ENCODE measurements at places on chromosomes 6 and 20.
A peak's percentile ranks its signal among the peaks of the same experiment; 100 is the strongest.

DNA sequence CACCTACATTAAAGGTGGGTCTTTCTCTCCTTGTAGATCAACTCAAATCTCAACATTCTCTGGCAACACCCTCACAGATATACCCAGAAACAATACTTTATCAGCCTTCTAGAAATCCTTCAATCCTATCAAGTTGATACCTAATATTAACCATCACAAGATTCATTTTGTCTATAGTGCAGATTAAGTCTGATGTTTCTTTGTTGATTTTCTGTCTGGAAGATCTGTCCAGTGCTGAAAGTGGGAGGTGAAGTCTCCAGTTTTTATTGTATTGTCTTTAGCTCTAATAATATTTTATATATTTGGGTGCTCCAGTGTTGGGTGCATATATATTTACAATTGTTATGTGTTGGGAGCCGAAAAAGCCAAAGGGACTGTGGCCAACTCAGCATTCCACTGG is 493.9 kb upstream of the ADGRB3 start:
- DNase-seq: no peak

GRCh38 chr6:91486200-91486599 is 899.3 kb upstream of the MAP3K7 start:
- DNase-seq: no peak

GRCh38 chr20:23086056-23086566 is at the start of gene CD93:
TSS of gene CD93 (minus strand) at chr20:23086324. CDS start at chr20:23086192, 132 bp downstream.
- peak; percentile 32 for DNase-seq

DNA sequence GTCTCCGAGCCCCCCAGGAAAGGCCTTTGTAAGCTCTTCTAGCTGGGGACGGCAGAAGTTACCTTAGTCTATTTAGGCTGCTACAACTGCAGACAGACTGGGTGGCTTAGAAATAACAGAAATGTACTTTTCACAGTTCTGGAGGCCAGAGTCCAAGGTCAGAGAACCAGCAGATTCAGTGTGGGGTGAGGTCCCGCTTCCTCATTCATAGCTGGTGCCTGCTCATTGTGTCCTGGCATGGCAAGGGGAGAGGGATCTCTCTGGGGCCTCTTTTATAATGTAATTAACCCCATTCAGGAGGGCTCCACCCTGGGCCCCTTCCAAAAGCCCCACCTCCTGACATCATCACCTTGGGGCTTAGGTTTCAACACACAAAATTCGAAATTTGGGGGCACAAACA is 315.1 kb downstream of the CDH4 start:
- DNase-seq: no peak

GRCh38 chr20:47876311-47877088 is 91.2 kb upstream of the SULF2 start:
- no peak for DNase-seq

GRCh38 chr6:127459231-127459641 is at the start of gene KIAA0408:
TSS of gene KIAA0408 (minus strand) at chr6:127459389. CDS start at chr6:127453981, 5,408 bp downstream.
- peak; percentile 62 for DNase-seq

DNA sequence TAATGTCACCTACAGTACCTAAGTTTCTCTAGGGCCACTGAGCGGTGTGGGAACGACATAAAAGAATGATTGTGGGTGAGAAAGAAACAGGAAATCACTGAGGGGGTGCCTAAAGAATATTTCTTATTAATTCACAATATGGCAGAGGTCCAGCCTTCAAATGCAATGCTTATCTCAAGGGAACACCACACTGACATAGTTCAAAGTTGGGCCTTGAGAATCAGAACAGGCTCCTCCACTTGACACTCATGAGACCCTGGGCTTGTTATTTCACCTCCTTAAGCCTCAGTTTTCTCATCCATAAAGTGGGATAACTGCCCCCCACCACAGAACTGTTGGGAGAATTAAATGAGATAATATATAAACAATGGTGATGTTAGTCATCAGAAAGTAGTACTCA is 40.4 kb upstream of the ARHGAP18 start:
- DNase-seq: no peak

- peak; percentile 99 for DNase-seq
Measured at GRCh38 chr6:131954775-131955107, 3.6 kb upstream of the CCN2 start.

DNA sequence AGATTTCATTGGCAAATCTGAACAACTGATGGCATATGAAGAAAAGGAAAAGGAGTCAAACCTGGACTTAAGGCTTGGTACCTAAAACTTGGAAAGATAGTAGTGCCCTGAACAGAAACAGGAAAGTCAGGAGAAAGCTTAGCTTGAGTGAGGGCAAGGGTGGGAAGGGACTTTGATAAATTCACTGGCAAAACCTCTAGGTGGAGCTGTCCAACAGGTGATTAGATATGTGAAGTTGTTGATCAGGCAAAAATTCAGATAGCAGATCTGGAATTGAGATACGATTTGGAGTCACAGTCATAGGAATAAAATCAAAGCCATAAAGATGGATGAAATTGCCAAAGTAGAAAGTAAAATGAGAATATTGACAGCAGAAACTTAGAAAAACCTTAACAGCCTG is 16.1 kb upstream of the ZNF292 start:
- peak; percentile 51 for DNase-seq

DNA sequence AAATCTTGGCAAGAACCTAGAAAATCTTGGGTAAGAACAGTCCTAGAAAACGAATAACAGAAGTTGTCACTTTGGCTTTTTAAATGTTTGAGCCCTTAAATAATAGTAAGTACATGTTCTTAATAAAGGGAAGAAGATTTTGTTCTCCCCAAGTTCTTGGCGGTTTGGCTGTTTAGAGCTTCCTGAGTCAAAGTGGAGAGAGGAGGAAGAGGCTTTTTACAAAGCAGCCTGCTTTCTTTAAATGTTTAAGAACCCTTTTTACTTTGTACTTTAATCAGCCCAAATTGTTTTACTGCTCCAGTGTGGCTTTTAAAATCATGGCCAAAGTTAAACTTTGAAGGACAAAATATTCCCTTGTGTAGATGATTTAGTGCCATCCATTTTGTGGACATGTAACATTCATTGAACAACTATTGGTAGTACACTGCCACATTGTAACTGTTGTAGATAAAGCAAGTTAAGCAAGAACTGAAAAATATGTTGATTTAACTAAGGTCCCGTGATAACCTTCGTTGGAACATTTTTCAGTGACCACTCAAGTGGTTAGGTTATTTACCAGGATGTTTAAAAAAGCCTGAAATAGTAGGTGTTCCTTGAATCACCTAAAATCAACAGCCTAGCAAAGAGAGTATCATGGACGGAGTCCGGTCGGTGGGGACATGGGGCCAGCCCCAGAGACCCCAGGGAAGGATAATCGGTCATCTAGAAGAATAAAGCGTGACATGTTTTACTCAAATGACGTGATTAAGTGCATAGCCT is 2.4 kb downstream of the AMD1 start:
- DNase-seq: no peak

GRCh38 chr20:59781226-59781625 is 152.2 kb downstream of the SYCP2 start:
- DNase-seq: no peak

DNA sequence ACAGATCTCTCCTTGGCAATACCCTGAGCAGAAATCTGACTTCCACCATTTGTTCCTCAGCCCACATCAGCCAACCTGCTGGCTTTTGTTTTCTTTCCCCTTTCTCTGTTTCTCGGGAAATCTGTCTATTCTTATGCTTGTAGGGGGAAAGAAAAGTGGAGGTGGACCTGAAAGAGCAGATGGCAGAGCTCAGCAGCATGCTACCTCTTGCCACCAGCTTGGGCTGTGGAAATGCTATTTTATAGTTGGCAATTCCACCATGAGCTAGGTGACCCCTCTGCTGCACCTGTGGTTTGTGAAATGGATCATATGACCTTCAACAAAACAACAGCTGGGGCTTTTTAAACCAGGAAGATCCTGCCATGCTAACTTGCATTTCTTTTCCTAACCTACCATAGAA is 6.8 kb upstream of the SPATS1 start:
- DNase-seq: no peak

GRCh38 chr6:153027480-153027879 is 25.0 kb upstream of the MTRF1L start:
- DNase-seq: no peak

DNA sequence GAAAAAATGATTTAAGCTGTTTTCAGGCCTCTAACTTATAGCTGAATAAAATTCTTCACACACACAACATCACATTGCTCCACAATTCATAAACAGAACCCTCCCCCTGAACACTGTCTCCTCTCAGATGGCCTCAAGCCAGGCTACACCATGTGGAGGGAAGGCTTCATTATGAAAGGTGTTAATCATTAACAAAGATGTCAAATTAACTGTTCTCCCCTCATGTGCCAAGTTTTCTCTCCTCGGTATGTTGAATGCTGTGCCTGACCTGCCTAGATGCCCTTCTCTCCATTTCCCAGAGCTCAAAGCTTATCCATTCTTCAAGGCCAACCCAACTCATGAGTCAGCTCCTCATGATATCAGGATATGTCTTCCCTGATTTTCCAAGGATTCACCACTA is 210.4 kb downstream of the GMDS start:
- no peak for DNase-seq

- DNase-seq: no peak
Measured at GRCh38 chr6:35054106-35054742, 86.9 kb downstream of the TCP11 start.

GRCh38 chr20:61042506-61043385 is 209.3 kb upstream of the CDH4 start:
- no peak for DNase-seq

GRCh38 chr20:3993109-3993508 is 22.2 kb downstream of the RNF24 start:
- no peak for DNase-seq

GRCh38 chr6:14016935-14017625 is 92.3 kb downstream of the RNF182 start:
- DNase-seq: no peak

DNA sequence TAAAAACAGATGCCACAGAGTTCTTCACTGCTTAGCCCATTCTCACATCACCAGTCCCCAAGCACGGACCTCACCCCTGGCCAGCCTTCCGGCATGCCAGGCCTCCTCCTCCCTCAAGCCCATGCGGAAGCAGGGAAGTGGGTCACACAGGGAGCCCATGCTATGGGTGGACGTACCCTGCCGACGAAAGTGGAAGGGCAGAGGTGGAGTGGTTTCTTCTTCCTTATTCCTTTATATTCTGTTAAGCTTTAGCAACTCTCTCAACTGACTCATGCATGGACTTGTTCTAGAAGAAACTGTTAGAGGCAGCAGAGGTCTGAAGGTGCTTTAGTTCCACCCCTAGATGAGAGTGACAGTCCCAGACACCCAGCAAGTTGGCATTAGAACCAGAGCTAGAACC is 118.6 kb downstream of the LY86 start:
- no peak for DNase-seq

- peak; percentile 47 for DNase-seq
Measured at GRCh38 chr20:46293084-46293483, 15.2 kb downstream of the CDH22 start.

GRCh38 chr6:36122495-36123269 is 7.6 kb upstream of the MAPK13 start:
- no peak for DNase-seq
